ENCODE measurements at places on chromosomes 2 and 18.

DNA sequence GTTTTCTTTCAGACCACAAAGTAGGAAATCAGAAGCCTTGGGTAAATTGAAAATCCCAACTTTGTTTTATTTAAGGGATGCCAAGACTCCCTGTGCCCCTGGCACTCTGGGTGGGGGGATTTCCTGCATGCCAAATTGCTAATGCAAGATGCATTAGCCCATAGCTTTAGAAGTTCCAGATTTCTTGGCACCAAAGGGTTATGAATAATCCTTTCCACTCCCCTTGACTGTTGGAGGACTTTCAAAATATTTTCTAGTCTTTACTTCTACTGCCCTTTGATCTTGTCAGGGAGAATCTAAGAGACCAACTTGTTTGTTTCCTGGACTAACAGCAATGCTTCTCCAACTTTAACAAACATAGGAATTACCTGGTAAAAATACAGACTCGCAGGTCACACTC is 81.8 kb upstream of the TGIF1 start:
- DNase-seq: peak; percentile 57

DNA sequence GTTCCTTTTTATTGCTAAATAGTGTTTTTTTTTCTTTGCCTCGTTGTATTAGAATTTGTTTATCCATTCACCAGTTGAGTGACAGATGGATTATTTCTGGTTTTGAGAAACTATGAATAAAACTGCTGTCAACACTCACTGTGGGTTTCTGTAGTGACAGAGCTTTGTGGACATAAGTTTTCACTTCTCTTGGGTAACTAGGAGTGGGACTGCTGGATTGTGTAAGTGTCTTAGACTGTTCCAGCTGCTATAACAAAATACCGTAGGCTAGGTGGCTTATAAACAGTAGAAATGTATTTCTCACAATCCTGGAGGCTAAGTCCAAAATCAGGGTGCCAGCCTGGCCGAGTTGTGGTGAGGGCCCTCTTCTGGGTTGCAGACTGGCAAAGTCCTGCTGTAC is 71.9 kb downstream of the TNFRSF11A start:
- DNase-seq: no peak

DNA sequence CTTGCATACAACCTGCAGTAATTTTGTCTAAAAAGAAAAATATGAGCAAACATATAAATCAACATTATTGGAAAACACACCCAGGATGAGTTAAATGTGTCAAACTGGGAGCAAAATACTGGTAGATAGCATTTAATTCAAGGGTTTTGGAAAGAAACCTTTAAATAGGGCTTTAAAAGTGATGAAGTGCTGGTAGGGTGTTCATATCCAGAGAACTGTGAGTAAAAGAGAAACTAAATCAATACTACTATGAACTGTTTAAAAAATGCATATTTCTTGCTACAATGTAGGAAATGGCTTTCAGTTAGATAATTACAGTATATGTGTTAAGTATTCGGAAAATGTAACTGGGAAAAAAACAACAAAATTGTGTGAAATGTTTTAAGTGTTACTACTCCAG is 117.8 kb downstream of the ATAD2B start:
- no peak for DNase-seq

- DNase-seq: no peak
Measured at GRCh38 chr2:55162284-55163006, 69.6 kb downstream of the CLHC1 start.

- DNase-seq: no peak
Measured at GRCh38 chr2:215417400-215417951, 18.4 kb downstream of the FN1 start.

- no peak for DNase-seq
Measured at GRCh38 chr2:7030810-7031209, 113.6 kb downstream of the RNF144A start.

GRCh38 chr2:56416500-56417176 is 232.8 kb downstream of the CCDC85A start:
- DNase-seq: no peak

DNA sequence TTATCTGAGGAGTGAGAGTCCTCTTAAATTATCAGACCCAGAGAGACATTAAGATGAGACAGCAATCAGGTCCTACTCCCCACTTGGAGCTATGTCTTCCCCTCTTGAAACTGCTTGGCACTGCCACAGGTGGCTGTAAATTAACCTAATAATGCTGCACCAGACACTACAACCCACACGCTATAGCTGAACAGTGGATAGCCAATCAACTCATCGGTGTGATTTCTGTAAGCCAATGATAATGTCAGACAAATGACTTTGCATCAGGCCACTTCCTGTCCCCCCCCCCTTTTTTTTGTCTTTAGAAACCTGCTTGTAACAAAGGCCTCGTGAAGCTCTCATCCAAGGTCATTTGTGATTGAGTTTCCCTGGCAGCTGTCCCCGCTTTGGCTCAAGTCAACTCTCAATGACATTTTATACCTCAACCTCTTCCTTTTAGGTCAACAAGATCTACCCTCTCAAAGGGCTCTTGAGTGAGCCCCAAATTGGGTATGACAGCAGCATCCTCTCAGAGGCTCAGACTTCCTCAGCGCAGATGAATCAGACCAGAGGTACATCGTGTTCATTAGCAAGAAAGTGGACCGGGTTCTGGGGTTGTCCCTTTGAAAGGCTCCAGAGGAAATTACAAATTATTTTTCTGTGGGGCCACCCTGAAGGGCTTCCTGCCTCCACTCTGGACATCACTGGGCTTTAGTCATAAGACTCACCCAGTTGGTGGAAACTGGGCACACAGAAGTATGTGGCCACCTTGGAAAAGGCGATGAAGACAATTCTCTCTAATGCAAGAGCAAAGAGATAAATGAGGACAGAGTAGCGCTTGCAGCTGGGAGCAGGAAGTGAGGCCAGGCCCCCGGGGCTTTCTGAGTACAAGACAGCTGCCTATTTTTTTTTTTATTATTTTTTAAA is 73.6 kb downstream of the COPS8 start:
- DNase-seq: no peak

GRCh38 chr2:158221063-158222020 is 119.7 kb downstream of the UPP2 start:
- DNase-seq: no peak
